ENCODE measurements at places on chromosomes 7 and 10. TPM values are rescaled to one million over a fixed set of nuclear protein-coding genes. Genes with fewer than 3 reads are reported as not detected.

Gene NEUROD6
- 0.06 TPM for polyA plus RNA-seq

- DNase-seq, result no peak
These were observed 98.4 kb downstream of the PIP4K2A start for GRCh38 chr10:22615819-22616499.

- DNase-seq, result peak; percentile 29
These were observed 270.7 kb downstream of the ZNF33B start for GRCh38 chr10:42367532-42368230.

GRCh38 chr7:83633516-83633915, 15.4 kb downstream of the SEMA3E start:
- DNase-seq, result no peak

DNA sequence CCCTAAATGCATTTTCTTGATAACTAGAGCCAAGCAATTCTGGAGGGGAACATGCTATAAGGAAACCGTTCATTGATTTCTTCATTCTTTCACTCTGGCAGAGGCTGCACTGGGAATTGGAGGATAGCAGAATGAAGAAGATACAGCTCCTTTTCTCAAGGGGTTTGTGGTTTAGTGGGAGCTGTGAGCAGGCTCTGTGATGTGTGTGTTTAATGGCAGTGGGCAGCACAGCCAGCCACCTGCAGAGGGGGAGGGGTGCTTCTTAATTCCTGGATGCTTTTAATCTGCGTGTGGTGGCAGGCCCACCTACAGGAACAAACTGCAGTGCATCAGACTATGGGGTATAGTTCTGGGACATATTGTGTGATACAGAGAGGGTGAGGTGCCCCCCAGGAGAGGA, 31.9 kb downstream of the RPS24 start:
- DNase-seq, result no peak
